ENCODE measurements at places on chromosomes 5 and 9.

DNA sequence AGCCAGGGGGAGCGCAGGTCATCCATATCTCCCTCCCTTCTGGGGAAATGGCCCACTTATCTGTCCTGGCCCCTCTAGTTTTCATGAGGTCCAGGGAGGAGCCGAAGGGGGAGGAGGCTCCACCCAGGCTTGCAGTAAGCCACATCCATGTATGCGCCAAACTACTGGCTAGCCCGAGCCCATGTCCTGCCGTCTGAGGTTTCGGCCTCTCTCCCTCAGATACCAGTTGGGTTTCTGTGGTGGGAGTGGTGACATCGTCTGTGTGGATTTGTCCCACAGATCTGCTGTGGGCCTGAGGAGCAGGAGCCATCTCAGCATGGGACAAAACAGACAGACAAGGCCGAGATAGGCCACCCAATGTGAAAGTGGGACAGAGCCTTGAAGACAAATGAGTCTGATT is 78.3 kb upstream of the ORM1 start:
- DNase-seq = no peak

- DNase-seq = no peak
Observed at GRCh38 chr9:134704498-134704897, 62.9 kb downstream of the COL5A1 start.

DNA sequence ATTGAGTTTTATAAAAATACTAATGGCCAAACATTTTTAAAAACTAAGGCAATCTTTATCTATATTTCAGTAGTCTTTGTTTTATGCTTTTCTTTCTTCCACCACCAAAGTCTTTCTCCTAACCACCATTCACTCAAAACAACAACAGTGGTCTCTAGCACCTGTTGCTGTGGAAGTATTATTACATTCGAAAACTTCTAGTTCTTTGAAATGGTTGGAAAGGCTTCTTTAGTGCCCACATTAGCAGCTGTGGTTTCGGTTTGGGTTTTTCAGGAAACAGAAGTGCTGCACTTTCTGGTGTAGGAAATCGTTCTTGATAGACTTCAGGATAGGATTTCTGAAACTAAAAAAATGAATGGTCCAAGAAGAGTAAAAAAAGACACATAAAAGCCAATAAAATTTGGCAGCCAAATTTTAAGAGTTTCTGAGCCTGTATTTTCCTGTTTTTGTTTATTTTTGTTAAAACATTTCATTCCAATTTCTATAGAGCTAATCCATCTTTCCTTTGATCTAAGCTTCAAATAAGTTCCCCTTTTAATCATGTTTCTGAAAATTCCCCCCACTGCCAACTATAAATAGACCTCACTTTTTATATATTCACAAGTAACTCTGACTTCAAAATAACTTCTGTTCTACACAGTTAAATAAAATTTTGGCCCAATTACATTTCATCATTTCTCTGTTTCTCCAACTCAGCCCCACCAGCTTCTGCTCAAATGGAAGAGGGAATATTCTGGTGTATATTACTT is 102.2 kb downstream of the DEPDC1B start:
- DNase-seq = no peak

DNA sequence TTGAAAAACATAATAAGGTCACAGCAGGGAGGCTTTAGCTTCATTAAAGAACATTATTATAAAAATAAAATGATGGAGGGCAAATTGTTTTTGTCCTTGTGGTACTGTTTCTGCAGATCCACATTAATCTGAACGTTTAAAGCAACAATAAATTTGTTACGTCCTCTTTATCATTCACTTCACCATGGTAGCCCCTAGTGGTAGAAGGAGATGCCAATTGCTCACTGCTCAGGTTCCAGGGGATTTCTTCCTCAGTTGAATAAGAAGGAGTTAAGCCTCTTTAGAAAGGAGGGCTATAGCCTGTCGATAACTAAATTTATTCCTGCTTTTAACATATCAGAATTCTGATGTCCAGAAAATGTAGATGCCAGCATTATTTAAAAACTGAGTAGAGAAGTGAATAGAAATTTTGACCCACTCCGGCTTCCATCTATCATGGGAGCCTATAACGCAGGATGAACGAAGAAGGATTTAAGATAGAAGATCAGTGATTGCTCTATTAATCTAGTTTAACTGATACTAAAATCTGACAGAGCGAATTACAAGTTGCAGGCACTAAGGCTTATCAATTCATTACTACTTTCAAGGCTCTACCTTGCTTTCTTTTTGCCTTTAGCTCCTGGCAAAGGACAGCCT is 692.3 kb downstream of the PTPRD start:
- peak; percentile 19 for DNase-seq

DNA sequence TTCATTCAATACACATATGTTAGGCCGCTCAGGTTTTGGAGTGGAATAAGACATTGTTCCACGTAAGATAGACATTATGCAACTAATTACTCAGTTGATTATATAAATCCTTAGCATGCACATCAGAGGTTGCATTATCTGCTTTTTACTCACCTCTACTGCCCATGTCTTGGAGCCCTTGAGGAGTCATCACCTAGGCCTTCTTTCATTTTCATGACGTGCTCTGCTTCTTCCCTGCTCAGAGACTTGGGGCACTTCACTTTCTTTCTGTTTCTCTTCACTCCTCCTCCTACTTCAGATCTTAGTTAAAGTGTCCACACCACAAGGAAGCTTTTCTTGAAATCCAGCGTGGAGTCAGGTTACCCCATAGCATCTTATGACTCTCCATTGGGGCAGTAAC is 241.1 kb downstream of the TLR4 start:
- no peak for DNase-seq

DNA sequence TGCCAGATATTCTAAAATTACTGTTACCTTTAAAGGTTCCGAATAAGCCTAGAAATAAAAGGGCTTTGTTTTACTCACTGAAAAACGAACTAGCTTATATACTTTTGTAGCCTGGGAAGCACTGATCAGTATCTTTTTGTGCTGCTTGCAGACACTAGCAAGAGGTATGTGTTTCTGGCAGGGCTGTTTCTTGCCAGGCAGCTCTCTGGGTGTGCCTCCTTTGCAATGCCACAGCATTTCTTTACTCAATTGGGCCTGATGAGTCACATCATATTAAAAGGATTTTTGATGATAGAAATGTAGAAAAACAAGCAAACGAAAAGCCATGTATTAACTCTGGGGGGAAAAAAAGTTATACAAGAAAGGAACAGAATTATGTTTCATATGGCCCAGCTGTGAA is 35.6 kb downstream of the CD180 start:
- DNase-seq = no peak

DNA sequence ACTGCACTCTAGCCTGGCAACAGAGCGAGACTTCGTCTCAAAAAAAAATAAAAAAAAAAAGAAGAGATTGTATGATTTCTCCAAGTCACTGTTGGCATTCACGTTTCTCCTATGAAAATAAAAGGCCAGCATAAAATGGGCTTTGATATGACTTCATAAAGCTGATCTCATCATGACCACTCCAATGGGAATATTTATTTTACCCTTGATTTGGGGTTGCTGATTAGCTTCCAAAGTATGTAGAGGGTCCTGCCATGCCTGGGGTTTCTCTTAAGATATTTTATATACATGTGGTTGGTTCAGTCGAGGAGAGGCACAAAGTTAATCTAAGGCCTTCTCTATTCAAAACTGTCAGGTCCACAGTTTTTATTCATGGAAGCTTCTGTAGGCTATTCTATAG is 247.0 kb upstream of the TNC start:
- DNase-seq = no peak

DNA sequence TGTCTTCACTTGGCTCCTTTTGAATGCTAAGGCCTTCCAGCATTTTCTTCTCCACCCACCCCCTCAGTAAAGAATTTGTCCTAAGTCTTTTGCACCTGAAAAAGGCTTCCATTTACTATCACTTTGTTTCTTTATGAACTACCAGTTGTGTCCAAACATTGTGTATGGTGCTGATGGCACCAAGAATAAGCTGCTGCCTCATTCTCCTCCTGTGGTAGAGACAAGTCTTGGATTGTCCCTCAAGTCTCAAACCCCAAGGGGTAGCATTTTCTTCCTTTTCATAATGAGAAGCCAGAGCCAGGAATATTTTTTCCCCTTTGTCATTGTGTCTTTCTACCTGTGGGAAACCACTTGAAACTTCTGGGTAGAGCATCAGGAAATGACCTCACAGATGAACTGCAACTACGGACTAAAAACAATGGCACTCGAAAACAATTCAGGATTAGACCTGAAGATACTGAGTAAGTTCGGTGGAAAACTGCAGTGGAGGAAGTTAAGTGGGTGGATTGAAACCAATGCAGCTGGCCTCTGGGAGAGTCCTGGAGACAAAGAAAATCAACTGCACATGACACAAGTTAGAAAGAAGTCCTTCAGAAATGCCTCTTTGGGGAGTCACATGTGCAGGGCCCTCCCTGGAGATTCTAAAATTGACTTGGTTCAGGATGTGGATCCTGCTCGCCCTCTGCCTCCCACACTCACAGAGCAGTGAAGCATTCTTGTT is 80.5 kb downstream of the SH3RF2 start:
- DNase-seq = no peak

- DNase-seq = peak; percentile 15
Observed at GRCh38 chr9:125878164-125878631, 131.0 kb downstream of the PBX3 start.

DNA sequence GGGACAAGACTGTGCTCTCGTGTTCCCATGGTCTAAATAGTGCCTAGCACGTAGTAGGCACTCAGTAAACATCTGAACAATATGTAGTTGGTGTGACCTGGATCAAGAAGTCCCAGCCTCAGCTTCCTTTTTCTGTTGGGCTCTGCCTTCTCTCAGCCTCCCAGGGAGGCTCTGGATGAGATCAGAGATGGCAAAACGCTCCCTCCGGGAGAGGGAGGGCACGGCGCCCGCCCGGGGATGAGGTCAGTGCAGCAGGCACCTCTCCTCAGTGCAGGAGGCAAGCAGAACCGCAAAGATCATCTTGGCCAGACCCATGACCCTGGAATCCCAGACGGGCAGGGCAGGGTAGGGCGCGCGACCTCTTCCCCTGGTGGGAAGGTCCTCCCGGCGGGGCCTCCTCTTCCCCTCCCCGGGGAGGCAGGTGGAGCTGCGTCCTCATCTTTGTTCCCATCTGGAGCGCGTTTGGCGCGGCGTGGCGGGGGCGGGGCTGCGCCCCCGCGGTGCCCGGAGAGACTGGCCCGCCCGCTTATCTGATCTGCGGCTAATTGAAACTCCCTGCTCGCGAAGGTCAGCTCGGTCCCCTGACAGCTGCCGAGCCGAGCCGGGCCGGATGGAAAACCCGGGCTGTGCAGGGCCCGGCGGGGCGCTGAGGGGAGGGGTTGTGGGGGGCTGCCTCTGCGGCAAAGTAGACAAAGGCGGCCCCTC is 60.9 kb downstream of the CXXC5 start:
- peak; percentile 96 for DNase-seq

DNA sequence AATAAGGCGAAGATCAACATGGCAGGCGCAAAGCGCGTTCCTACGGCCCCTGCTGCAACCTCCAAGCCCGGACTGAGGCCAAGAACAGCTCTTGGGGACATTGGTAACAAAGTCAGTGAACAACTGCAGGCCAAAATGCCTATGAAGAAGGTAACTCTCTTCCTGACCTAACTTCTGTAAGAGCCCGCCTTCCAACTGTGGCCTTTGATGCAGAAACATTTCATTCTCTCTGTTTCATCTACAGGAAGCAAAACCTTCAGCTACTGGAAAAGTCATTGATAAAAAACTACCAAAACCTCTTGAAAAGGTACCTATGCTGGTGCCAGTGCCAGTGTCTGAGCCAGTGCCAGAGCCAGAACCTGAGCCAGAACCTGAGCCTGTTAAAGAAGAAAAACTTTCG is 979 bp downstream of the CCNB1 start:
- no peak for DNase-seq

DNA sequence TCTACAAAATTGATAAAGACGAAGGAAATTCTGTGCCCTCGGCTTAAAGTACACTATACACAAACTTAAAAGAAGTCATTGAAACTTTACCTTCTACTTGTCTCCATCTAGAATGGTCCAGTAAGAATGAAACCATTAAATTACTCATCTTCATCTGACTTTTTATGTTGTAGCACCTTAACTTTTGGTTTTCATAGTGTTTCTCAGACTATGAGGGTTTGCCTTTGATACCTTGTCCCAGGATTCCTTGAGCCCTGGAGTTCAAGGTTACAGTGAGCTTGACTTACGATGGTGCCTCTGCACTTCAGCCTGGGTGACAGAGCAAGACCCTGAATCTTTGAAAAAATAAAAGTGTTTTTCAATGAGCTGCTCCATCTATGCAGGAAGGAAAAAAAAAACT is 132.2 kb downstream of the CDC42SE2 start:
- DNase-seq = no peak

DNA sequence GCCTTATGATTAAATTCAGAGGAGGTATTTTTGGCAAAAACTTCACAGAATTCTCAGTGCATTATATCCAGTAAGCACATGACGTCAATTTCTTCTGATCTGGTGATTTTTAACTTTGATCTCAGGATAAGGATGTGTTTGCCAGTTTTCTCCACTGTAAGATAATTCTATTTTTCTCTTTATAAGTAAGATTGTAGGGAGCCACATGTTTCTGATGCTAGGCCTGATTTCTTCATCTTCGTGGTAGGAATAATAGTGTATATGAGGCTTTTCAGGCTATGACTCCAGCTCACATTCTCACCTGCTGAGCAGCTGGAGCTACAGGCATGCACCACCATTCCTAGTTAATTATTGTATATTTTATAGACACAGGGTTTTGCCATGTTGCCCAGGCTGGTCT is 32.1 kb upstream of the LMNB1 start:
- no peak for DNase-seq

DNA sequence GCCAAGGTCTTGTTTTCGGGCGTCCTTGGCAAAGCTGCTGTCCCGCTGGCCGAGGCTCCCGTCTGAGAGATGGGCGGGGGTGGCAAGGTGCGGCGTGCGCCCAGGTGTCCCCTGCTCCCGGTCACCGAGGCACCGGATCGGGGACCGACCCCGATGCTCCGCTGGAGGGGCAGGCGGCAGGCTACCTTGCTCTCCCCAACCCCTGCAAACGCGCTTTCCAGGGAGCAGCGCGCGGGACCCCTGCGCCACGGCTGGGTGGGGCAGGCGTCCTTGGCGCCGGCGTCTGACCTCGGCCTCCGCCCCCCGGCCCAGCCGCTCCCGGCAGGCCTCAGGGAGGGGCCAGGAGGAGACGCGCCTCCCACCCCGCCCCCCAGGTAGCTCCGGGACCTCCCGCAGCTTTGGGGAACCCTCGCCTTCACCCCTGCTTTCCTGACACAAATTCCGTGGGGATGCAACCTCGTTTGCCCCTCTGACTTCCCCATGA is 551 bp downstream of the N4BP3 start:
- DNase-seq = no peak

DNA sequence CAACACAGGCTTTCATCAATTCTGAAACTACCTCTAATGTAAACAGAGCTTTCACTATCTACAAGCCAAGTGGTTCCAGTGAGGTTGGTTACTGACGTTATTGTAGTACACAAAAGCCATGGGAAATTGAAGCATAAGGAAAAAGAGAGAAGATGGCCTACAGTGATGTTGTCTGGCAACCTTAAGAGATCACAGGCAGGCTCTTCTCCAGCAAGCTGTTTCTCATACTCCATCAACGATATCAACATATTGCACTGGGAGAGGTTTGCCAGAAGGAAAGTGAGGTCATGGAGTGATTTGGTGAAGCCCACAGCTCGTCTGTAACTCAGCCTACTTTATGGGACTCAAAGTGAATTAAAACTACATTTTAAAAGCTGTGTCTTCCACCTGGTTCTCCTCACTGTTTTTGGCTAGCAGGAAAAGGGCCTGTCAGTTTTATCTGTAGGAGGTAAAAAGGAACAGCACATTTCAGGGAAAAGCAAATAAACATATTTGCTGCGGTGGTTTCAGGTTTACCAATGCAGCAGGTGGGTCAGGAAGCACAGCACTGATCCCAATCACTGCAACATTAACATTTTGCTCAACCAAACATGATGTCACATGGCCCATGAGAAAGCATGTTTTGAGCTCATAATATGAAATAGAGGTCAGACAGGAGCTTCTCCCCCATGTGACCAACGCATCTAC is 72.9 kb downstream of the ARSB start:
- no peak for DNase-seq

Measured in WERI-Rb-1 (cell line).